ENCODE measurements at places on chromosomes 1 and 21.

DNA sequence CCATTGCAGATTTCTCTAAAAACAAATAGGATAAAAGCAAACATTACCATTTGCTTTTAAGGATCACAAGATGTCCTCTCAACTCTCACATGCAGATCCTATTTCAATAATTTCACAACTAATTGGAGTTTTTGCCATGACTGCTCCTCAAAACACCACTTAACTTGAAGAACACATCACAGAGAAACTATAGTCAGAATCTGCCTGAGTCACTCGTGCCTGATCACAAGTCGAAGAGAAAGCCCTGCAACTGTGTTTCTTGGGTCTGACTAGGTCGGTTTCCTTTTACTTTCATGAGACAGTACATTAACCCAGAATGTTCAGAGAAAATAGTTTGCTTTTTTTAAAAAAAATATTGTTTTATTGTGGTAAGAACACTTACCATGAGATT lies 46.3 kb upstream of the SMYD2 start:
- DNase-seq = no peak

- DNase-seq = no peak
These were observed 117.5 kb upstream of the ARHGEF16 start for GRCh38 chr1:3336641-3337630.

GRCh38 chr1:84603223-84603622 lies 29.0 kb upstream of the CTBS start:
- no peak for DNase-seq

- no peak for DNase-seq
These were observed 113.0 kb downstream of the CRYAA start for GRCh38 chr21:43281661-43282357.

DNA sequence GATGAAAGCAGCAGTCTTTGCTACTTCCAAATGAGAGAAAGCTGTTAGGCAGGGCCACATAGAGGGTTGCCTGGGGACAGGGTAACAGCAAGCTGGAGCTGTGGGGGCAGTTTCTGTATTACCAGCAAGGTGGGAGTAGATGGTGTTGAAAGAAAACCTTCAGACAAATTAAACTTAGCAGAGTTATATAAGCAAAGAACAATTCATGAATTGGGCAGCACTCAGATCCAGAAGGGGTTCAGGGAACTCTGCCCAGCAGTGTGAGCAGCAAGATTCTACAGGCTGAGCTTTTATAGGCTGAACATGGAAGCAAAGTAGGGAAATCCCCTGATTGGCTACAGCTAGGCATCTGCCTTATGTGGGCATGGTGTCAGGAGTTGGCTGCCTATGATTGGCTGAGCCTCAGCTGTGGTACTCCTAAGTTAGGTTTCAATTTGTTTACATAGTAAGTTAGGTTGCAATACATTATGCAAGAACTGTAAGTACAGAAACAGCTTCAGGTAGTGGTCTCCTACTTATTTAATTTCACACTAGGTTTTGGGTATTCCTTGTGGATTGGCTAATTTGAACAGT lies 64.1 kb upstream of the TMPRSS2 start:
- DNase-seq = no peak
